ENCODE measurements at places on chromosomes 1 and 21. TPM values are rescaled to one million over a fixed set of nuclear protein-coding genes. Genes with fewer than 3 reads are reported as not detected.

Gene TAS1R2
- not detected for total RNA-seq

Gene S100A4
- 2.0 TPM for total RNA-seq

Gene LRRC47
- total RNA-seq = 37.4 TPM

Gene HSD3B1
- not detected for total RNA-seq

Gene PTBP2
- total RNA-seq = 41.5 TPM

Gene PGLYRP4
- total RNA-seq = 0.25 TPM

Gene CCDC181
- 23.0 TPM for total RNA-seq

Gene TMEM82
- total RNA-seq = 0.28 TPM

Gene MYCL
- total RNA-seq = 60.7 TPM

Gene FNDC10
- 3.3 TPM for total RNA-seq

Gene TBX19
- 1.3 TPM for total RNA-seq

Gene F13B
- not detected for total RNA-seq

Gene FAM72D
- 0.78 TPM for total RNA-seq

Gene APH1A
- total RNA-seq = 113 TPM

Measured in motor neuron (in vitro differentiated cells).